ENCODE measurements at places on chromosomes 3 and 15. TPM values are rescaled to one million over a fixed set of nuclear protein-coding genes. Genes with fewer than 3 reads are reported as not detected.

The DYNC1LI1 gene
- total RNA-seq, result 23.5 TPM

DNA sequence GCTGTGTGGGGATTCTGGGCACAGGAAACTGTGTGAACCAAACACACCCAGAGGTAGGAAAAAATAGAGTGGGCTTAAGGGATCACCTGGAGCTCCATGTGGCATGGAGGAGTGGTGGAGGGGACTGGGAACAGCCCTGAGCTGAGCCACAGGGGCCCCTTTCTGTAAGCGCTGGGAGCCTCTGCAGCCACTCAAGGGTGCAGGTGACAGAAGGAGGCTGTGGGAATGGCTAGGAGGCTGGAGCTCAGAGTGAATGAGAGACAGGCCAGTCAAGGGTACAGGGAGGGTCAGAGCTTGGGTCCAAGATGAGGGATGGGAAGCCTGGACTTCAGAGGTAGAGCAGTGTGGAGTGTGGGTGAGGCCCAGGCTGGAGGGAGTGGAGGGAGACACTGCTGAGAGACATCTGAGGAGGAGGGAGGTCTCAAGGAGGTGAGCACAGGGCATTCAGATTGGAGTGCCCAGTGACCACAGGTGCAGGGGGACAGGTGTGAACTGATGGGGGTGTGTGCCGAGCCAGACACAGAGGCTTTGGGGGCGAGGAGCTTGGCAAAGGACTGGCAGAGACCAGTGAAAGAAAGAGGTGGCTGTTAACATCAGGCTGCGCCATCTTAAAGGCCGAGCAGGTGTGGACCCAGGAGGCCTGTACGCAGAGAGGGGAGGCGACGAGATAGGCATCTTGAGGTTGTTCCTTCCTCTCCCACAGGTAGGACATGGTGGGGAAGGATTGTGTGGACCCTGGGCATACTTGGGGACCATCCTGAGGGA lies 56.8 kb downstream of the FGD5 start:
- H3K4me3 ChIP-seq, result no peak overlapping the region
- no peaks in the 10 kb centered on the region for H3K27me3 ChIP-seq
- DNase-seq, result peak; percentile 44
- H3K27ac ChIP-seq, result no peak overlapping the region

GRCh38 chr3:142088522-142088921 lies 60.8 kb downstream of the TFDP2 start:
- H3K4me3 ChIP-seq, result no peak overlapping the region
- DNase-seq, result no peak
- H3K36me3 ChIP-seq, result no peaks in the 10 kb centered on the region
- no peaks in the 10 kb centered on the region for H3K4me1 ChIP-seq
- H3K27me3 ChIP-seq, result no peaks in the 10 kb centered on the region

DNA sequence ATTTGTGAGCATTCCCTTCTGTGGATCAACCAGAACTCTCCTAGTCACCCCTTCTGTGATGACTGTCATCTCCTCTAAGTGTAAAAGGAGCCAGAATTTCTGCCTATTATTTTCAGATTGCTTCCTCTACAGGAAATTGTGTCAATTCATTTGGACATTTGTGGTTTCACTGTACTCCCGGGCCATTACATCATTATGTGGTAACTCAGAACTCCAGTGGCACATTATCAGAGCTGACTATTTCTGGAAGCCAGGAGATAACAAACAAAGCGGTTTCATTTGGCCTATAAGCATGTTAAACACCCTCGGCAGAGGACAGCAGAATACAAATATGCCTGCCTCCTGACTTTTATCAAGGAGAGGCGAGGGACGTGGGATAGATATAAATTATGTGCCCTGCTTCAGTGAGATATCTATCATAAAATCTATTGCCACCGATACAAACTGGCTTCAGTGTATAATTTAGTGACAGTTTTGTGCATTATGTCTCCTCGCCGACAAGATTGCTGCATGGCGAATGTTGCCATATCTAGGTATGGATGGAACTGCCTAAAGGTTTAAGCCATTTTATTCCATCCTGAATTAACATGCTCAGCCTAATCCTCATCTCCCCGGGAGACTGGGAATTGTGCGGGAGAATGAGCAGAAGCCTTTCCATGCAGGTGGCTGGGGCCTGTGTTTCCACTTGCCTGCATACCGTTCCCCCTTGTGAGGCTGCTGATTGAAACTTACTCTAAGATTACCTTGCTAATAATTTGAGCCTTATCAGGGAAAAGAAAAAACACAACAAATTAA lies 193.4 kb upstream of the SEMA6D start:
- H3K27me3 ChIP-seq, result no peaks in the 10 kb centered on the region
- no peaks in the 10 kb centered on the region for H3K36me3 ChIP-seq
- H3K27ac ChIP-seq, result no peak overlapping the region
- no peaks in the 10 kb centered on the region for H3K4me1 ChIP-seq
- H3K4me3 ChIP-seq, result no peak overlapping the region

The B3GALNT1 gene
- 5.4 TPM for total RNA-seq

The CFAP44 gene
- 5.7 TPM for total RNA-seq

The ONECUT1 gene
- not detected for total RNA-seq

GRCh38 chr15:31082771-31083369 lies 18.7 kb downstream of the TRPM1 start:
- no peak overlapping the region for H3K27ac ChIP-seq
- peaks cover 13% of the 10 kb centered on the region for H3K27me3 ChIP-seq
- DNase-seq, result no peak
- H3K4me1 ChIP-seq, result no peaks in the 10 kb centered on the region

GRCh38 chr3:60847791-60848190 lies 403.5 kb downstream of the FHIT start:
- H3K27ac ChIP-seq, result no peak overlapping the region
- no peaks in the 10 kb centered on the region for H3K4me1 ChIP-seq
- no peaks in the 10 kb centered on the region for H3K27me3 ChIP-seq
- DNase-seq, result no peak
